Stimulated activated CD8-positive, alpha-beta memory T cell treated with anti-CD3 and anti-CD28 coated beads, Interleukin-2, amount 100 ng/mL, for 1 hour (primary cell): ENCODE measurements at places on chromosomes 11 and 22.

- no peak for DNase-seq
Measured at GRCh38 chr22:49227670-49228069, 600.0 kb downstream of the BRD1 start.

DNA sequence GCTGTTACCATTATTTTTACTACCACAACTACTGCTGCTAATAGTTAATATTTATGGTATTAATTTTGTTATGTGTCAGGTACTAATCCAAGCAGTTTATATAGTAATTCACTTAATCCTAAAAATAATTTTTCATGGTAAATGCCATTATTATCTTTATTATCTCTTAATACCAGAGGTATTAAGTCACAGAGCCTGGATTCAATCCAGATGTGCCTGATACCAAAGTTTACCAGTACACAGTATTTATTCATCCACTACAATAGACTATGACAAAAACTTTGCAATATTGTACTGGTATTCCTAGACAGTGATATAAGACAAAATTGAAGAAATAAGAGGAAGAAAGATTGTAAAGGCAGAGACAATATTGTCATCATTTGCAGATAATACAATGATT, 24.5 kb downstream of the MAP6 start:
- DNase-seq: no peak

GRCh38 chr11:73217131-73217809, 811 bp upstream of the P2RY2 start:
- DNase-seq: no peak

DNA sequence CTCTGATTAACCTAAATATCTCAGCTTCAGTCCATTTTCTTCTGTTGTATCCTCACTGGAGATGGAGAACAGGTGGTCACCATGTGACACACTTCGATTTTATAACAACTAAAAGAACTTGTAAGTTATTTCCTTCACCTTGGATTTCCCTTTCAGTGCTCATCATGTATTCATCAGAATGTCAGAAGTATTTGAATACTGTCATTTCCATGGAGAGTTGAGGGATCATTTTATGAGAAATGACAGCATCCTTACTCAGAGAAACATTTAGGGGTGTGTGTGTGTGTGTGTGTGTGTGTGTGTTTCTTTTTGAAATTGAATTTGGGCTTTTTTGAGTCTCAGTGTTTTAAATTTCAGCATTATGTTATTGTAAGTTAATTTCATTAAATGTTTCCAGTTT, 205.8 kb downstream of the ARHGAP42 start:
- DNase-seq: no peak

- no peak for DNase-seq
Measured at GRCh38 chr22:49232319-49233067, 595.2 kb downstream of the BRD1 start.

DNA sequence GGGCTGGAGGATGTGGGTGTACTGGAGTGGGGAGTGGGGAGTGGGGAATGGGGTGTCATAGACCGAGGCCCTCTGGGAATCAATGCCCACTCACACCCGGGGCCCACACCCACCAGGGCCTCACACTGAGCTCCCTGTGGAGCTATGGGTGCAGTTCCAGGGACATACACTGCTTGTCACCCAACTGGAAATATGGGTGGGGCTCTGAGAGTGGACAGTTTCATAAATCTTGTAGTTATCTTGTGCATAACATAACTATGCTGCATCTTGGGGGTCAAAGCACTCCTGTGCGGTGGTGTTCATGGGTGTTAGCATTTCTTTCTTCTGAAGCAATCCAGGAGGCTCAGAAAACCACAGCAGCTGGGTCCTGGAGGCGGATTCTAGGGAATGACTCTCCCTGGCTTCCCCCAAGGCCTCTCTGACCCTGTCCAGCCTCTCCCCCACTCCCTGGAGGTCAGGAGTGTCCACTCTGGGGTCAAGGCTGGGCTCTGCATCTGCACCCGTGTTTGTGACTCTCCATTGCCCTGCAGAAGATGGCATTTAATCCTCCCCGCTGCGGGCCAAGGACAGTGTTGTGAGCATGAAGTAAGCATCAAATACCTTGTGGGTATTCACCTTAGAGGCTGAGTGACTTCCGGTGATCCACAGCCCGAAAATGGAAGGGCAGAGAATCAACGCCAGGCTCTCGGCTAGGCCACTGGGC, 172.5 kb downstream of the CTTN start:
- DNase-seq: no peak

DNA sequence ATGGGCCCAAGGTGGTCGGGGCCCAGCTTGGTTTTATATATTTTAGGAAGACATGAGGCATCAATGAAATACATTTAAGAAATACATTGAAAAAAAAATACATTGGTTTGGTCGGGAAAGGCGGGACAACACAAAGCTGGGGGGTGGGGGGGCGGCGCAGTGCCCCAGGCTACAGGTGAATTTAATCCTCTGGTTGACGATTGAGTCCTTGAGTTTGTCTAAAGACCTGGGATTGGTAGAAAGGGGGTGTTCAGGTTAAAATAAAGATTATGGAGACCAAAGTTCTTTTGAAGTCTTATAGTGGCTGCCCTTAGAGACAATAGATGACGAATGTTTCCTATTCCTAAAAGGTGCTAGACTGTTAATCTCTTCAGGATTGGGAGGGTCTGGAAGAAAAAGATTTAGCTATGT, 3.1 kb downstream of the IFITM1 start:
- DNase-seq: no peak

GRCh38 chr11:70682760-70683159, 284.4 kb downstream of the CTTN start:
- no peak for DNase-seq

- no peak for DNase-seq
Measured at GRCh38 chr22:17705951-17706900, 67.7 kb downstream of the BCL2L13 start.

DNA sequence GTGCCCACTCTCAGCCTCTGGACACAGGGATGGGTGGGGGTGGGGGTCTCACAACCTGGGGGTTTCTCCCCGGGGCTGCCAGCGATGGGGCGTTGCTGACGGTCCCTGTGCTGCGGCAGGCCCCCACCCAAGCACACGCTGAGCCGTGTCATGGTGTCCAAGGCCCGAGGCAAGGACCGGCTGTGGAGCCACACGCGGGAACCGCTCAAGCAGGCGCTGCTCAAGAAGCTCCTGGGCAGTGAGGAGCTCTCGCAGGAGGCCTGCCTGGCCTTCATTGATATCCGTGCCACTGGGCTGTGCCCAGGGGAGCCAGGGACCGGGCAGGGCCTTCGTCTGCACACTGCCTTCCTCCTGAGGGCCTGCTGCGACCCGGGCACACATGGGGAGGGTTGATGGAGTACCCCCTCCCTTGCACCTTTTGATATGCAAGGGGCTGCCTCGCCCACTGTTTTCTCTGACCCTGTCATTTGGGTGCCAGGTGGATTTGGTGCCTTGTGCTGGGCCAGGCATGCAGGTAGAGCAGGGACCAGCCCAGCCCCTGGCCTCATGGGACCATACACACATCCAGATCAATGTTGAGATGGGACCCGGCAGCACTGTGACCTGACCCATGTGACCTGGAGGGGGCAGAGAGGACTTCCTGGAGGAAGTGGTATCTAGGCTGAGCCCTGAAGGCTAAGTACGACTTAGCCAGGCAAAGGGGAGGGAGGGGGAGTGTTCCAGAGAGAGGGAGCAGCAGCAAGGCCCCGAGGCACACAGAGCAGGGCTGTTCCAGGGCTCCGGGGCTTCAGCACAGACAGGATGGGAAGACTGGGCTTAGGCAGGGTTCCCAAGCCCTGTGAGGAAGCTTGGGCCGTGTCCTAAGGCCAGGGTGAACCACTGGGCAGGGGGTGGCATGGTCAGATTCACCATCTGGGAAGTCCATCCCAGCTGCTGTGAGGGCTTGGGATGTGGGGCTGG, 75.2 kb downstream of the MYO7A start:
- no peak for DNase-seq

DNA sequence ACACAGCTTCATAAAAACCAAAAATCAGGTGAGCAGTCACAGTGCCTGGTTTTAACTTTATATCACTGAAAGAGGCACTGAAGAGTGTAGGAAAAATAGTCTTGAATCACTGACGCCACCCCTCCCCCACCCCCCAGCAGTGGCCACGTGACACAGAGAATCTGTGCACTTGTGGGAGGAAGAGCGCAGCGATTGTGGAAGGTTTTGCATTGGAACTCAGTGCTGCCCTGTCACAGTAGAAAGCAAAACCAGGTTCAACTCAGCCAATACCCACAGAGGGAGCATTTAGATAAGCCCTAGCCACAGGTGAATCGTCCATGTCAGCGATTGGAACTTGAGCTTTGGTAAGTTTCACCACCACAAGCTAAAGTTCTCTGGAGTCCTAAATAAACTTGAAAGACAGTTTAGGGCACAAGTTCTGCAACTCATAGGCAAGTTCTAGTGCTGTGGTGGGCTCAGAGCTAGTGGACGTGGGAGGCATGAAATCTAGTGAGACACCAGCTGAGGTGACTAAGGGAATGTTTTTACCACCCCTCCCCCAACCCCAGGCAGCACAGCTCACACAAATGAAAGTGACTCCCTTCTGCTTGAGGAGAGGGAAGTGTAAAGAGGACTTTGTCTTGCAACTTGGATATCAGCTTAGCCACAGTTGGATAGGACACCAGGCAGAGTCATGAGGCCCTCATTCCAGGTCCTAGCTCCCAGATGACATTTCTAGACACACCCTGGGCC, 13.3 kb downstream of the OR52B2 start:
- no peak for DNase-seq

- no peak for DNase-seq
Measured at GRCh38 chr11:57192316-57192715, 10.6 kb downstream of the LRRC55 start.

DNA sequence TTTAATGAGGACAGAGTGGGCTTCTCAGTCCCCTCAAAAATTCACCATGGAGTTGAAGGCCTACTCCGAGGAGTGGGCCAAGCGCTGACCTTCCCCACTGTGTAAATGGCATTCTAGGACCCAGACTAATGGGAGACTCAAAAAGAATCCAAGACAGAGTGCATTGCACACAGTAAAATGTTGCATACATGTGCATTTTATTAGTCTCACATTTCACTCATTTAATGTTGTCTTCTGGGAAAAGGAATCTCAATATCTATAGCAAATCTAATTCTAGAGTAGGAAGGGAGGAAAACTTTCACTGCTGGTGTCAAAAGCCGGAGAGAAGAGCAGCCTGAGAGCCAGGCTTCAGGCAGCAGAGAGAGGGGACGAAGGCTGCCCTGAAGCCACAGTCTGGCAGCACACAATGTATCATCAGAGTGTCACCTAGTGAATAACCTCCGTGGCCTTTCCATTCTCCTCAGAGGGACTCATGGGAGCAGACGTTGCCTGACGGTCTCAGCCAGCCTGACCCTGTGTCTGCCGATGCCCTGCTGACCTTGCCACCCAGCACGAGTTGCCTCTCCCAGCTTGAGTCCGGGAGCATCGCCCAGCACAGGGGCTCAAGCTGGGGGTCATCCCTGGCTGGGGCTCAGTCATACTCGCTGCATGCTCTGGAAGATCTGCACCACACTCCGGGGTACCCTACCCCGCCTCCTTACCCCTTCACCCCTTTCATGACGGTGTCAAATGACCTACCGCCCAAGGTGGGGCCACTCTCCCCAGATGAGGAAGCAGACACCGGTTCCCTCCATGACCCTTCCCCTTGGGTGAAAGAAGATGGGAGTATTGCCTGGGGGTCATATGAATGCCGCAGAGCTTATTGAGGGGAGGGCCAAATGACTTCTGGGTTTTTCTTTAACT, 12.9 kb upstream of the POU2AF3 start:
- no peak for DNase-seq

- DNase-seq: no peak
Measured at GRCh38 chr22:36775586-36775963, 344 bp downstream of the IFT27 start.

- DNase-seq: no peak
Measured at GRCh38 chr11:64754124-64754918, 5.5 kb downstream of the PYGM start.

- DNase-seq: no peak
Measured at GRCh38 chr11:105027678-105028077, 4.7 kb upstream of the CASP5 start.

DNA sequence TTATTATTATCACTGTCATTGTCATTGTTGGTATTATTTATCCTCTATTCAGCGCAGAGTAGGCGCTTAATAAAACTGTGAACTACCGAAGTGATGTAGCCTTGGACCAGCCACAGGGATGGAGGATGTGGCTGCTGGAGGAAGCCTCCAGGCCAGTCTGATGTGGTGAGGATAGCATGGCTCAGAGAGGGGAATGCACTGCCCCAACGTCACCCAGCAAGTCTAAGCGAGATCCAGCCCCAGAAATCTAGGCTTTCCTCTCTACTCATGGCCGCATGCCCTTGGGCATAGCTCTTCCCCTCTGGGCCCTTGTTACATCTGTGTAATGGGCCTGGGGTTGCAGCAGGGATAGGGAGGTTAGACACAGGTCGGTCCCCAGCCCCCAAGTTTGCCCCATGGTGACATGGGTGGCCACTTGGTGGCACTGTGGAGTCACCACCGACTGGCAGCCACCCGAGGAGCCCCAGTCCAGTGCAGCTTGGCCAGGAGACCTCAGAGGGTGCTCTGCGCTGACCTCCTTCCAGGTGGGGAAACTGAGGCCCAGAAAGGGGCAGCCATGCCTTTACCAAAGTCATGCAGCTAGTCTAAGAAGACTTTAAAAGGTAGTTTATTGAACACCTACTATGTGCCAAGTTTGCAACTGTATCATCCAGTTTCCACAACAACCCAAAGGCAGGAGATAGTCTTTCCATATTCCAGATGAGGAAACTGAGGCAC, 395.7 kb downstream of the MN1 start:
- no peak for DNase-seq

- no peak for DNase-seq
Measured at GRCh38 chr11:108253176-108253575, 30.3 kb downstream of the ATM start.

- DNase-seq: no peak
Measured at GRCh38 chr11:12270215-12270797, 107.1 kb upstream of the PARVA start.

GRCh38 chr11:83692675-83693074, 406.5 kb upstream of the CCDC90B start:
- no peak for DNase-seq

DNA sequence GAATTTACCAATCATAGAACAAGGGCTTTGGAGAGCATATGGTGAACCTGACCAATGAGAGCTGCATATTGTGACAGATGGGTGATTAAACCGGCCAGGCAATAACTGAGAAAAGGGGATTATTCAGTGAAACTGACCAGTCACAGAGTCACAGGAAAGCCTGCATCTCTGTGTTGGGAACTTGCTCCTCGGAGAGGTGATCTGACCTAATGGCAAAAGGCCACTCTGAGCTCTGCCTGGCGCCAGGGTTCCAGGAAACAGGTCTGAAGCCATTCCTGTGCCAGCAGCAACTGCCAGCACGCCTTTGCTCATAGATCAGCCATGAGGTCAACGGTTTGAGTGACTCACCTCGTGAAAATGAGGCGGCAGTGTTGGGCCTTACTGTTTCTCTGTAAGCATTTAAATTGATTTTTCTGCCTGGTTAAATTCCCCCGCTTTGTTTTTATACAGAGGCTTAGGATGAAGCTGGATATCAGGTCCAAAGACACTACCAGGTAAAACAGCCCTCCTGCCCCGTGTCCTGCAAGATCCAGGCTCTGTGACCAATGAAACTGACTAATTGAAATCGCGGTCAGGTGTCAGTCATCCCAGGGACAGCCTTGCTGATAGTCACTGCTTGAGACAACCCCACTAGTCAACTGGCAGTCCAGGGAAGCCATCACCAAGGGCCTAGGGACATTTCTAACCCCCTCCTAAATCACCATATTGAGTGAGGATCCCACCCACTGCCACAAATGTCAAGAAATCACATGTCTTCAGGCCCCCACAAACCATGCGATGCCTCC, 35.8 kb upstream of the MYOD1 start:
- no peak for DNase-seq
